ENCODE measurements at places on chromosomes 2 and 18.

- DNase-seq: no peak
These were observed 123.1 kb downstream of the SOCS6 start for GRCh38 chr18:70411876-70412435.

DNA sequence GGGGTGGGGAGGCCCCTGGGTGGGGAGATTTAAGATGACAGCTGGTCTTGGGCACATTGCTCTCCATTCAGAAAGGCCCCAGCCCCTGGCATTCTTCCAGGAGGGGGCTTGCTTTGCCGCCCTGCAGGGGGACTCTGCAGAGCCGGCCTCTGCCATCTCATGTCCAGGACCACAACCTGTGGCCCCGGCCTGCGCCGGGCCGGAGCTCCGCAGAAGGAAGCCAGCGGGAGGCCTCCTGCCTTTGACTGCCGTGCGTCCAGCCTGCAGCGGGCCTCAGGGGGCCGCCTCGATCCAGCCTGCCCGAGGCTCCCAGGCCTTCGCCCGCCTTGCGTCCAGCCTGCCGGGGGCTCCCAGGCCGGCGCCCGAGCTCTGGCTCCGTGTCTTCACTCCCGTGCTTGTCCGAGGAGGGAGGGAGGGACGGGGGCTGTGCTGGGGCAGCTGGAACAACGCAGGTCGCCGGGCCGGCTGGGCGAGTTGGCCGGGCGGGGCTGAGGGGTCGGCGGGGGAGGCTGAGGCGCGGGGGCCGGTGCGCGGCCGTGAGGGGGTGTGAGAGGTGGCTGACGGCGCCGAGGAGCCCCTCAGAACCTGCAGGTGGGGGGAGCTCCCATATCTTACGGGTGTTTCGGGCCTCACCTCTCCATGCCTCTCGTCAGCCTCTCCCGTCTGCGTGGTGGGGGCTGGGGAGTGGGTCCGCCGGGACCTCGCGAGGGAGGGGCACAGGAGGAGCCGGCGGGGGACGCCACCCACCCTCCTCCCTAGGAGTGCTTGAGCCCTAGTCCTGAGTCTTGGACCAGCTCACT is 20.4 kb downstream of the GPC1 start:
- DNase-seq: no peak

DNA sequence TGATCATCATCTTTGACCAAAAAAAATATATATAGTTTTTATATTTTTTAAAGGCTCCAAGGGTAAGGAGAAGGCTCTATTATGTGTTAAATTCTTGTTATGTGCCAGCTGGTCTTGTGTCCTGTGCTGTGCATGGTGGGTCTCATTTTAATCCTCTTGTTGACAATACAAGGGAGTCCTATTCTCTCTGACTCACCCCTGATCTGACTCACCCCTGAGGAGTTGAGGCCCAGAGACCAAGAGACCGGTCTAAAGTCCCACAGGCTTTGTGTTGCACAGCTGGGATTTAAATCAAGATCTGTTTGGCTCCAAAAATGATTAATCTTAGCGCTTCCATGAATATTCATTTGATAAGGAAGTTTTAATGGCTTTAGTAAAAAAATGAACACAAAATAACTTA is 25.7 kb downstream of the MC2R start:
- no peak for DNase-seq

DNA sequence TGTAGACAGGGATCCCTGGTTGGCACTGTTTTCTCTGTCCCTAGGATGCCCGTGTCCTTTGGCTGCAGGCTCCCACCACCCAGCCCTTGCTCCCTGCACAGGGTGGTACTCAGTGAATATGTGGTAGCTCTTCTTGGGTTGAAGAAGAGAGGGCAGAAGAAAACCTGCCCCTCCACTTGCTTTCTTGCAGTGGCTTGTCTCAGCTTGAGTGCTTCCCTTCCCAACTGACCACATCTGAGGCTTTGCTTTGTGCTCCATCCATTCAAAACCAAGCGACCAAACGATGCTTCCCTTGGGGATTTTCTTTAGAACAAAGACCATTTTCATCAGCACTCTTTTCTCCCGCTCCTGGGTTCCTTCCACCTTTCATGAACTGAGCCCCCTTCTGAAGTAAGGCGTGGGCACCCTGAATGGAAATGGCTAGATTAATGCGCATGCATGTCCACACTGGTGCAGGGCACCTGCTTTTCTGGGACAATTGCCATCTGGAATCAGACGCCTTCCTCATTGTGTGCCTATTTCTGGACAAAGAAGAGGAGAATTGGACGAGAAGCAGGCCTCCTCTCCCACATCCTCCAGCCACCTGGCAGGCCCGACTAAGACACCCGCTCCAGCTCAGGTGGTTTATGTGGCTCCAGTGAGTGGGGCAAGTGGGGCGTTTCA is 59.1 kb downstream of the ARL4C start:
- peak; percentile 64 for DNase-seq

GRCh38 chr2:8159966-8160603 is 521.8 kb upstream of the ID2 start:
- no peak for DNase-seq

- DNase-seq: no peak
These were observed 11.3 kb upstream of the TMSB10 start for GRCh38 chr2:84894131-84894586.

GRCh38 chr2:69956475-69956979 is 4.9 kb downstream of the ASPRV1 start:
- DNase-seq: no peak

- DNase-seq: no peak
These were observed 50.3 kb downstream of the CAPN13 start for GRCh38 chr2:30756971-30757370.

DNA sequence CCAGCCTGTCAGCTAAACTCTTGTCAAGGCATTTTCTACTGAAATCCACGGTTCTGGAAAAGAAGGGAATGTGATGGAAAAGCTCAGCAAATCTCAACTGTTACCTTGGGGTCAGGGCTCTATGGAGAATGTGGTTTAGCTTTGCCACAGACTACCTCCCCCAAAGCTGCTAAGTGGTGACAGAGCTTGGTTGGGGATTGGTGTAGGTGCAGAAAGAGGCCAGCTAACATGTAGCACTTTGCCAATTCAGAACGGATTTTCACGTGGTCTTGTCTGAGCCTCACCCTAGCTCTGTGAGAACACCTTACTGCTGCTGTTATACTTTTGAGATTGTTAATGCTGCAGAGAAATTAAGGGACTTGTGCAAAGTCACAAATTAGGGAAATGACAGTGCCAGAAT is 331.1 kb downstream of the RND3 start:
- DNase-seq: no peak

DNA sequence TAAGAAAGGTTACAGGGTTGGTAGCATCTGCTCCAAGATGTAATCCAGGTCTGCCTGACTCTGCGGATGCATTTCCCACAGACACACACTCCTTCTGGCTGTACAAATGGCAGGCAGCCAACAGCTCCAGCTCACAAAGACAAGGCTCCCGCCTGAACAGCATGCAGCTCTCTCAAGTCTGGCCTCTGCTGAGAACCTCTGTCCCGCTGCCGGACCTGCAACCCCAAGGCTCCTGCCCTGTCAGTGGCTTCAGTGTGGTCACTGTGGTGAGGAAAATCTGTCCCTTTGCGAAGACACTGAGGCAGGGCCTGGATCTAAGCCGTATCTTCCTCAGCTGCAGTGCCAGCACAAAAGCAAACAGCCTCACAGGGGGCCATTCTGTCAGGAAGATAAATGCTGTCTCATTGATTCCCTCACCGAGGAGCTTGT is 469.3 kb upstream of the MEX3C start:
- DNase-seq: no peak

GRCh38 chr2:127873707-127874303 is 12.0 kb downstream of the AMMECR1L start:
- DNase-seq: no peak

GRCh38 chr2:145344076-145344724 is 824.3 kb upstream of the ZEB2 start:
- DNase-seq: no peak

- no peak for DNase-seq
These were observed 263.7 kb downstream of the ALK start for GRCh38 chr2:29657674-29658073.

DNA sequence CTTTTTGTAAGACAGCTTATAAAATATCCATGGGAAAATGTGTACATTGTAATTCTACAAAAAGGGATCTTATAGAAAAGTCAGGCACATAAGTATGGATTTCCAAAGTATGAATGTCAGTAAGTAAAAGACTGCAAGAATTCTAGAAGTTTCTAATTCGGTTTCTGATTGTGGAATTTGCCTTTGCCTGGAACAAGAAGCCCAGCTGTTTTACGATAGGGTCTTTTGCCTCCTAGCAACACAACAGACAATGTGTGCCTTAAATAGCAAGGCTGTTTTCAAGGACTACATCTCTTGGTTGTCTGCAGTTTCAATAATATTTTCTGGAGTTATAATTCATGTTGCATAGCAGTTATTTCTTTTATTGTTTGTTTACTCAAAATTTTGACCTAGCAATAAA is 312.9 kb downstream of the MTX2 start:
- DNase-seq: no peak
